Dorsolateral prefrontal cortex (tissue), 122 donors: ENCODE measurements at places on chromosomes 7 and 10. TPM values are rescaled to one million over a fixed set of nuclear protein-coding genes. Genes with fewer than 3 reads are reported as not detected.

Gene OR2A12
- total RNA-seq = not detected

Gene IFIT1B
- not detected for total RNA-seq

Gene GSDME
- total RNA-seq = 28.4 TPM

Gene ZNF727
- 17.8 TPM for total RNA-seq

Gene GRID1
- total RNA-seq = 46.4 TPM

Gene HTR5A
- 19.8 TPM for total RNA-seq

Gene MLLT10
- 57.9 TPM for total RNA-seq

Gene C10orf67
- total RNA-seq = 1.2 TPM

Gene SLC16A12
- total RNA-seq = 1.7 TPM

Gene TMEM270
- not detected for total RNA-seq

Gene CALML3
- not detected for total RNA-seq

Gene TEX36
- not detected for total RNA-seq

Gene KLHDC10
- total RNA-seq = 41.3 TPM

Gene DPP6
- total RNA-seq = 148 TPM

DNA sequence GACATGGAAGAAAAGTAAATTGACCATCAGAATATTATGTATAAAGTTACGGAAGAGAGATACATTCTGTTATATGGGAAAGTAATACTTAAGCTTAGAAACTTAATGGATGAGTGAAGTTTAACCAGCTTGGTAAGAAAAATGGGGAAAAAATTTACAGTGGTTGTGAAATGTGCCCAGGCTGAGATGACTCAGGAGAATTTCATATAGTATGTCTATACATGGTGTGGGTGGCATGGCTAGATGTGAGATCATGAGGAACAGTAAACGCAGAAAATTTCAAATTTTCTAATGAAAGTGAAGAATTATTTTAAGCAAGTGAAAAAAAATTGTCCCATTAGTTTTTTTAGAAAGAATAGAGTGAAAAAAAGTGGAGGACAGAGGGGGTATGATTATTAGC, 552.5 kb upstream of the SORCS1 start:
- no peak for DNase-seq

- no peak for DNase-seq
These were observed 199.4 kb downstream of the CYP26A1 start for GRCh38 chr10:93272884-93273675.

GRCh38 chr10:128056303-128057050, 69.7 kb downstream of the MKI67 start:
- DNase-seq = no peak

- DNase-seq = no peak
These were observed 66.0 kb downstream of the CASD1 start for GRCh38 chr7:94575646-94576045.

DNA sequence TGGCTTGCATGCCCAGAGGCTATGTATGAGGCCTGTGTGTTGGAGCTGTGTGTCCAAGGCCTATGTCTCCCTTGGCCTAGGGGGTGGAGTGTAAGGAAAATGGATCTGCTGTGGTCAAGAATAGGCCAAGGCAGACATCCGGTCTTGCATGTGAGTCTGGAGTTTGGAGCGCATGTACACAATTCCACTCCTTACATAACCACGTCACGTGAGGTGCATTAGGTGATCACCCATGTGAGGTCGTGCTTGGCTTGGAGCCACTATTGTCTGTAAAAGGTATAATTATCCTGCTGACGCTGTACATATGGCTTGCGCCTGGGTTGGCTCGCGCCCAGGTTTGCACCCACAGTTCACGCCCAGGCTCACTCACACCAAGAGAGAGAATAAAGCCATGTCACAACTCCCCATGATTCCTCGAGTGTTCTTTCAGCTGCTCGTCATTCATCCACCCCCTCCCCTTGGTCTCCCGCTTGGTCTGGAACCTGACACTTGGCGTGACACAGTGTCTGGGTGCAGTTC, 105.5 kb downstream of the BICC1 start:
- no peak for DNase-seq

GRCh38 chr7:11203224-11203623, 229.6 kb downstream of the PHF14 start:
- no peak for DNase-seq

DNA sequence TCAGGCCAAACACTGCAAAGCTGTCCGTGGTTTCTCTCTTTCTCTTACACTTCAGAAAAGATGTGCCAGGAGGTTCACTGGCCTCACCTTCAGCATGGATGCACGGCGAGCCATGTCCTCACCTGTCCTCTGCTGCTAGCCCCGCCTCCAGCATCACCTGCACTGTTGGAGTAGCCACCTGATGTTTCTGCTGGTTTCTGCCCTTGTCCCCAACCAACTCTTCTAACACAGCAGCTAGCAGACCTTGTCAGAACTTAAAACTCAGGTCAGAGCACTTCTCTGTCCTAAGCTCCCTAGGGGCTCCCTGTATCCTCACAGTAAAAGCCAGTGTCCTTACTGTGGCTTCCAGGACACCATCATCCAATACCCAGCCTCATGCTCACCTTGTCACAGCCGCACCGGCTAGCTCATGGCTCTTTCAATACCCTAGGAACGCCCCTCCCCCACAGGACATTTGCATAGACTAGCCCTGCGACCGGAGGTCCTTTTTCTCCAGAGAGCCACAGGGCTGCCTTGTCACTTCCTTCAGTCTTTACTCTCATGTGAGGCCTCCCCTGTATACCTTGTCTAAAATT, 15.2 kb downstream of the PALD1 start:
- DNase-seq = no peak

DNA sequence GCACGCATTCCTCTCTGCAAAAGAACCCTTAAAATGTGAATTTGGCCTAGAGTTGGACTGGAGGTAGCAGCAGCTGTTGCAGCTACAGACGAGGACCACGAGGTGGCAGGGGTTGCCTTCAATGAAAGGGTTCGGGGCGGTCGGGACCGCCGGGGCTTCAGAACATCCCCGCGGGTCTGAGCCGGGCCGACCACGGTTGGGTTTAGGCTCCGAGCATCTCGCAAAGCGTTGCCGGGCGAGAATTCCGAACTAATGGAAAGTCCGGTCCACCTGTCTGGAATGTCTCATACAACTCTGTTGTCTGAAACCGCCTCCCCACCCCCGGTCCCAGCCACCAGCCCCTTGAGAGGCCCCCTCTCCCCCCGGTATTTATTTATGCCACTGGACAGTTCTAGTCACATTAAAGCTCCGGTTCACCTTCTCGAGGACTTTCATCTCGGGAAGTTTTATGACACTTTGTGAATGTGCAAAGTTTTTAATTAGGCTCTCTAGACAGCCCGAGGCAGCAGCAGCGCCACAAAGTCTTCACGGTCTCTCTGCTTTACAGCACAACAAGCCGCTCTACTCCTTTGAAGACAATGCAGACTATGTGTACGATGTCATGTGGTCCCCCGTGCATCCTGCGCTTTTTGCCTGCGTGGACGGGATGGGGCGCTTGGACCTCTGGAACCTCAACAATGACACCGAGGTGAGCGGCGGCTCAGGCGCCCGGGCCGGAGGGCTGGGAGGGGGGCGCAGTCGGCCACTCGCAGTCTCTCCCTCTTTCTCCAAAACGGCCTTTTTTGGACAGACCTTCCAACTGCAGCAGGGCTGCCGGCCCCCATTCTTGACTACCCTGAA, 246.2 kb downstream of the SLC25A13 start:
- peak; percentile 63 for DNase-seq

DNA sequence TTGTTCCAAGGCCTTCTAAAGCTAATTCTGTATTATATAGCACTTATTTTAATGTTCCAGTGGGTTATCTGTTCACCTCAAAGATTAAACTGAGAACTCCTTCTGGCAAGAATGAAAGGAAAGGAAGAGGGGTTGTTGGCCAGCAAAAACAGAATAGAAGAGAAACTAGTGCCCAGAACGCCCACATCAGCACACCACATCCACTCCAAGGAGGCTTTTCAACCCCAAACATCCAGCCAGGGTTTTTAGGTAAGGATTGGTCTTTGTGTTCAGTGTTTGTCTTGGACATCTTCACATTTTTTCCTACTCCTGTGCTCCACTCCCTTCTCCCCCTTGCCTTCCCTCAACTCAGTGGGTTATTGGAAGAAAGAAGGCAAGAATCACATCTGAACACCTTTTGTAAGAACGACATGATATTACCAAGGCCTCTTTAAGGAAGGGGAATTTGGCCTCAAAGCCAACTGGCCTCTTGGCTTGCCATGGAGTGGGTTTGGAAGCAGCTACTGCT, 55.8 kb downstream of the BICC1 start:
- DNase-seq = no peak

- no peak for DNase-seq
These were observed 16.2 kb upstream of the DLD start for GRCh38 chr7:107874605-107875446.

DNA sequence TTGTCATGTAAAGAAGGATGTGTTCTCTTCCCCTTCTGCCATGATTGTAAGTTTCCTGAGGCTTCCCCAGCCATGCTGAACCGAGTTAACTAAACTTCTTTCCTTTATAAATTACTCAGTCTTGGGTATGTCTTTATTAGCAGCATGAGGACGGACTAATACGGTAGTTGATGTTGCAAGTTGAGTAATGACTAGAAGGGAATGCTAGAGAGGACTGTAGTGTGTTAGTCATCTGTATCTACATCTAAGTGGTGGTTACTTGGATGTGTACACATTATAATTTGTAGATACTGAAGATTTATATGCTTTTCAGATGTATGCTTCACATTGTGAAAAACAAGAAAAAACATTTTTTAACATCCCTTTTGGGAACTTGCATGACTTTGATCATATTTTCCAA, 244.6 kb downstream of the POLR1F start:
- DNase-seq = no peak

DNA sequence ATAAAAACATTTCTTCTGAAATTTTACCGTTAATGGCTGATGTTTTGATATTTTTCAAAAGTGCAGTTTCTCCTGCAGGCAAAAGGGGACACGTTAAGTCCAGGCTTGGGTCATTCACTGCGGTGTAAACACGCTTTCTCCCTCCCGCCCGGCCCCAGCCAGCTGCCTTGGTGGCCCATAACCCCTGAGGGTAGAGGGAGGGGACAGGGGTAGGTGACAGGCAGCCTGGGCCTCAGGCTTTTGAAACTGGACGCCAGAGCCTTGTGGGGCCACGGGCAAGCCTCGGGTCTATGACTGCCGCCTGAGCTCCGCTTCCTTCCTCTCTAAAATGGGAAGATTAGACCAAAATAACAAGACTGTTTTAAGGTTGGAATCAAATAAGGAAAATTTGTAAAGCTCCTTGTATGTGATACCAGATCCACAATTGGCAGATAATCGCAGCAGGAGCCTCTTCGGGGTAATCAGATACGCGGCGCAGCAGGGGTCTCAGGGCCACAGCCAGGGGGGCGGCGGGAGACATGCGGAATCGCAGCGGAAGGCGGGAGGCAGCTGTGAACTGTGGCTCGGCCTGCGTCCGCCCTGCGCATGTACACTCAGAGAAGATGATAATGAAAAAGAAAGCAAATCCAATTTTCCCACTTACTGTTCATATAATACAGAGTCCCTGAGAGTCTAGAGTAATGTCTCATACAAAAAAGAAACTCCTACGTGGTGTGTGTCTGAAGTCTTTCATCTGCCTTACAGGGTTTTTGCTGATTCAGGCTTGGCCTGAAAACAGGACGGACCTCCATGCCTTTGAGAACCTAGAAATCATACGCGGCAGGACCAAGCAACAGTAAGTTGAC, 138.3 kb downstream of the EGFR start:
- no peak for DNase-seq

- DNase-seq = no peak
These were observed 437.5 kb downstream of the PLXNA4 start for GRCh38 chr7:132138817-132139216.

DNA sequence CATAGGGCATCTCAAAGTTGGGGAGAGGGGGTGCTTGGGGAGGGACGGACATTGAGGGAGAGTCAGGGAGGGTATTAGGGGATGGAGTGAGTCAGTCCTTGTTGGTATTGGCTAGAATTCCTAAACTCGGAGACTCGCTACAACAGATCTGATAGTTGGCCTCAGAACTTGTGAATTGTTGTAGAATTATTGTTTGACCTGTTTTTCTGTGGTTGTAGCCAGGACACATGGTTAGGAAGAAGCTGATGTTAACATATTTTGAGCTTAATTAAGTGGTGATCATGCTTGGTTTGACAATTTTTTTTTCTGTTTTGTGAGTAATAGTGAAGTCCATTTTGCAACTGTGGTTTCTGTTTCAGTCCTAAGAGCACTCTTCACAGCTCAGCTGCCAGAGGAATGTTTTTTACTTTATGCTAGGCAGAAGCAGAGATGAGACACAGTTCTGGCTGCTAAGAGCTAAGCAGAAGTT, 1190.3 kb upstream of the C7orf33 start:
- DNase-seq = no peak

GRCh38 chr10:31099664-31100063, 68.0 kb upstream of the ZNF438 start:
- no peak for DNase-seq

DNA sequence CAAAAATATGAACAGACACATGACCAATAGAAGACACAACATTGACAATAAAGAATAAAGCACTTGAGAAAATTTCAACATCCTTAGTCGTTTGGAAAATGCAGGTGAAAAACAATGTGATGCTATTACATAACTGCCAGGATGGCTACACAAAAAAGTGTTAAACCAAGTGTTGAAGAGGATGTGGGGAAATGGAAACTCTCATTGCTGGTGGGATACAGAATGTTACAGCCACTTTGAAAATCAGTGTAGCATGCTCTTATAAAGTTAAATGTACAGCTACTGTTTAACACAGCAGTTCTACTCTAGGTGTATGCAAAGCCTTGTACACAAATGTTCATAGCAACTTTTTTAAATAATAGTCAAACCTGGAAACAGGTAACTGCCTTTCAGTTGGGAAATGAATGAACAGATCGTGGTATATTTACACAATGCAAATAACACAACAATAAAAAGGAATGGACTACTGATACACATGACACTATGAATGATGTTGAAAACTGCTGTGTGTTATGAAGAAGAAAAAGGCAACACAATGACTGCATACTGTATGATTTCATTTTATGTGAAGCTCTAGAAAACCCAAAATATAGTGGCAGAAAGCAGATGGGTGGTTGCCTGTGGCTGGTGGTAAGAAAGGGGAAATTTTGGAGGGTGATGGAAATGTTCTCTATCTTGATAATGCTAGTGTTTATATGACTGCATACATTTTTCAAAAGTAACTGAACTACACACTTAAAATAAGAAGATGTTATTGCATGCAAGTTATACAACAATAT, 102.2 kb upstream of the VIPR2 start:
- DNase-seq = no peak

- DNase-seq = no peak
These were observed 109.4 kb downstream of the WDFY4 start for GRCh38 chr10:48794074-48794473.

GRCh38 chr7:132145466-132145865, 430.8 kb downstream of the PLXNA4 start:
- DNase-seq = peak; percentile 67

DNA sequence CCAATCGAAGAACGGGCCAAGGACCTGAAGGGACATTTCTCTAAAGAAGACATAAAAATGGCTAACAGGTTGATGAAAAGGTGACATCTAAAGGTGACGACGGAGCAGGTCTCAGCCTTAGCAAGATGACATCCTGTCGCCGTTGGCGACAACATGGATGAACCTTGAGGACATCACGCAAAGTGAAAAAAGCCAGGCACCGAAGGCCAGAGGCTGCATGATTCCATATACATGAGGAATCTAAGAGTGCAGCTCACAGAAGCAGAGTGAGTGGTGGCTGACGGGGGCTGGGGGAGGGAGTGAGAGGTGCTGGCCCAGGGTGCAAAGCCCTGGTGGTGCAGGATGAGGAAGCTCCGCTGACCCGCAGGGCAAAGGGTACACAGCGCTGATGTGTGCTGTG, 34.1 kb upstream of the NKX6-2 start:
- no peak for DNase-seq
